ENCODE measurements at places on chromosomes 12 and 14.
A peak's percentile ranks its signal among the peaks of the same experiment; 100 is the strongest.

DNA sequence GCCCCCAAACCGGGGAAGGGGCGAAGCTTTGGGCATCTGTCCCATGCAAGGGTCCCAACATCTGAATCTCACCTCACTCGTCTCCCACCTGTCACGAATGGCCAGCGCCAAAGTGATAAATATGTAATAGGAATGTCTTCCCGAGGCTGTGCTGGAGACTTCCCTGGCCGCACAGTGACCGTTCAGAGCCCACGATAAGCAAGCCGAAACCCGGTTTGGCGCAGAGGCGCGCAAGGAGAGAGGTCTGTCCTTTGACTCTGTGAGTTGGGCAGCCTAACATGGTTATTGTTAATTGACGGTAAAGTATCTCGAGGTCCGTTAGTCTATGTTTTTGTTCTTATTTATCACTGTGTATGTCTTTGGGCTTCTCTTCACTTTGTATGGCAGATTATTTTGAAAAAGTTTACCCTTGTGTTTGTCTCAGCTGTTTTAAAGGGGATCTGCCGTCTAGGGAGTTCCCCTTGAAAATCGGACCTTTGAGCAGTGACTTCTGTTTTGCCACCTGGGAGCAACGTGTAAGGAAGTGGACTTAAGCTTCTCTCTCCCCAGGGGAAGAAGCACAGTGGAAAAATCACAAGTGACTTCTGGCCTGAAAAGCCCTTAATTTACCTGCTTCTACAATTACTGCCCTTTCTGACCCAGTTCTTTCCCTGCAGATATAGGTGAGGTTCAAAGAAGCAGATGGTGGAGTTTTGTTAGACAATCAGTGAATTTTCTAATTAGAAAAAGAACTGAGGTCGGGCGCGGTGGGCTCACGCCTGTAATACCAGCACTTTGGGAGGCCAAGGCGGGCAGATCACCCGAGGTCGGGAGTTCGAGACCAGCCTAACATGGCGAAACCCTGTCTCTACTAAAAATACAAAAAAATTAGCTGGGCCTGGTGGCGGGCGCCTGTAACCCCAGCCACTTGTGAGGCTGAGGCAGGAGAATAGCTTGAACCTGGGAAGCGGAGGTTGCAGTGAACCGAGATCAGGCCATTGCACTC, 1.1 kb upstream of the TM9SF1 start:
- DNase-seq: no peak

DNA sequence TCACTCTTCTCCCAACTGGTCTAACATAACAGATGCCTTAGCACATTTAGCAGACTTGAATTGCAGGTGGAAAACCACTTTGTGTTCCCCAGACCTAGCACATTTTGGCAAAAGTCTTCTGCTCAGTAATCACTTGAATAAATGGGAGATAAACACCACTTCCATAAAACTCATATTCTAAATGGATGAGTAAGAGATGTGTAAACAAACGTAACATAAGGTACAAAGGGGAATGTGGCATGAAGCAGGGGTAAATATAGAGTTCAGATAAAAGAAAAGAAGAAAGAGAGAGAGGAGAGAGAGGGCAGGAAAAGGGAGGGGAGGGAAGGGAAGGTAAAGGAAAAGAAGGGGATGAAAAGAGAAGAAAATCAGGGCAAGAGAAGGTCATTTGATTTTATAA, 17.0 kb upstream of the KERA start:
- DNase-seq: no peak

DNA sequence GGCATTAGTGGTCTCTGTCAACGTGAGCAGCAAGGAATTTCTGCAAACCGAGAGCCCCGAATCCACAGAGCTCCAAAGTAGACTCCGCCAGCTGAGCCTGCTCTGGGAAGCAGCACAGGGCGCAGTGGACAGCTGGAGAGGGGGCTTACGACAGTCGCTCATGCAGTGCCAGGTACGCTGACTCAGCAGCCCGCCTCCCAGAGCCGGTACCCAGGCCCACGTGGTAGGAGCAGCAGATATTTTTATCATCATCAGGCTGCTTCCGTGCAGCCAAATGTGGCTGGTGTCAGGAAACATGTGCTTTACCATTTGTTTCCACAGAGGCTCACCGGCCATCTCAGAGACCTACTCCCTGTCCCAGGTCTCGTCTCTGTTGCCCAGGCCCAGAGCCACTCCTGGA, 73.7 kb downstream of the ESR2 start:
- no peak for DNase-seq

DNA sequence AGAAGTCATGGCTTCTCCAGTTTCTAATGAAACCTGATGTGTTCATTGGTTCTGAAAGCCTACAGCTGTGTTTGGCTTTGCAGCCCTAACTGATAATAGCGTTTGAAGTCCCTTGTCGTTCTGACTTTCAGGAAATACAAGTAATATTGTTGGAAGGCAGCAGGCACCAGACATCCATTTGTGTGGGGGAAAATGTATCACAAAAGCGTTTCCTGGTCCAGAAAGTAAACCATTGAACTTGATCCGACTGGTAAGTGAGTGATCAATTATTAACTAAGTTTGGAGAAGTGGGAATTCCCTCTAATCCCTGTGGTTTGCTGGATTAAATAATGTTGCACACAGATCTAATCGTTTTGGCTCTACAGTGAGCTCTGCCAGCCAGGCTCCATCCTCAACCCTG, 77.3 kb upstream of the LTA4H start:
- no peak for DNase-seq

- no peak for DNase-seq
These were observed 1070.7 kb upstream of the NOVA1 start for GRCh38 chr14:27668531-27668930.

DNA sequence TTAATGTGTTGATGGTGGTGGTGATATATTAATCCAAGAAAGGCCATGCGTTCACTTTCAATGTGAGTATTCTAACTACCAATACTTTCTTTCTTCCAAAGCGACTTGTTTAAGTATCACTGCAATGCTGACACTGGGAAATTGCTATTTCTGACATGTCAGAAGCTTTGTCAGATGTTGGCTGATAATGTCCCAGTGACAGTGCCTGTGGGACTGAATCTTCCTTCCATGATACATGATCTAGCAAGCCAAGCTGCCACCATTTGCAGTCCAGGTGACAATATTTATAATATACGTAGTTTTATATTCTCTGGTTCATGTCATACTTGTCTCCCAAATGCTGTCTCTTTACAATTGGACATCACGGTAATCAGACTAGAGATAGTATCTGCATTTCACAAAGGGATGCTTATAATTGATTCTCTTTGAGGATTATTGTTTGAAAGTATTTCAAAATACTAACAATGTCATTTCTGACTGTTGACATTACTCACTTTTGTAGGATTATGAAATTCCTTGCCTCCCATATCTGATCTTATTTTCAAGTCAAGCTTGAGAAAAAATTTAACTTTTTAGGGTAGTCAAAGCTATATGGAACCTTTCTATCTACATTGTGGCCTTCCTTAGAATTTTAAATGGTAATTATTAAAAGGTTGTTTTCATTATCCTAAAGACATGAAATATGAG, 57.3 kb downstream of the KNTC1 start:
- DNase-seq: no peak

DNA sequence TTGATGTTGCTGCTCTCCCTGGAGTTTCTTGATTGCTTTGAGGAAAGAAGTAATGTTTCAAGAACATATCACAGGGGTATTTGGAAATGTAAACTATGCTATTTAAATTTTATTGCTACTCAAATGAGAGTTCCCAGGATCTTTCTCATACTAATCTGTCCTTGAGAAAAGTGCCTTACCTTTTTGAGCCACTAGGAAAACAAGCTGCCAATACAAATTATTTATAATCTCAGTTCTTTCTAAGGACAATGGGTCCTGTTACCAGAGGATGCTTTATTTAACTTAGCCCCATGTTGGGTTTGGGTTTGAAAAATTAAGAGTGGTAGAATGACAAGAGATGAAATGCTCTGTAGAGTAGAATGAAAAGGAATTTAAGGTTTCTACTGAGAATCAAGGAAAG, 258.2 kb upstream of the PRKD1 start:
- DNase-seq: no peak

DNA sequence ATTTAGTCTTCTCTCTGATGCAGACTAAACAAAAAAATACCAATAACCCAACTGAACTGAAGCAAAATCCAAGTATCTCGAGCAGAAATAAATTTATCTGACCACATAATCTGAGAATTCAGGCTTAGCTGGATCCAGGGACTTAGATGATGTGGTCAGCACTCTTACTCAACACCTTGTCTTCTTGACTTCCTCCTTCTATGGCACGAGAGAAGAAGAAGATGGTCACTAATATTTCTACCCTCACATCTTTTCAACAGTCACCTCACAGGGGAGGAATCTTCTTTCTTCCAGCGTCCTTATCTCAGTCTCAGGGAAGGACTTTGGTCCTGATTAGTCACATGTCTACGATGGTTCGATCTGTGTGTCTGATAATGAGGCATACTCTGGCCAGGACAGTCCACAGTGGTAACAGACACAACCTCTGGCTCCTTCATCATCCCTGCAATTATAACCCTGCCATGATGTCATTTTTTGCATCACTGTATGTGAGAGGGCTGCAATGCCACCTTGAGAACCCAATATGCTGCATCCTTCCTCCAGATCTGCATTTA, 15.8 kb downstream of the RGS6 start:
- DNase-seq: no peak

- no peak for DNase-seq
These were observed 484.6 kb downstream of the AACS start for GRCh38 chr12:125549836-125550235.

DNA sequence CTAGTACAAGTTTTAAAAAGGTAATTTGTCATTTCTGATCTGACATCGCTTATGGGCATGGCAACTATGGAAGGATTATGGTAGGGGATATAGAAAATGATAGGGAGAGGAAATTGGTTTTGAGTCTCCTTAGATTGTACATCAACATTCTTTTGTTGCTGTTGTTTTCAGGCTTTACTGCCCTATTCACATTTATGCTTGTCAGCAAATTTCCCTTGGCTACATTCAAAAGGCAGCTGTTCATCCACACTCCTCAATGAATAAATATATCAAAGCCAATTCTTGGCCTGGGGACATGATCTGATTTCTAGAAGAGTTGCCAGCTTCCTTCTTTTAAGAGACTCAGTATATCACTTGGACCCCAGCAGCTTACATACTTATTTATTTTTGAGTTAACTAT, 283.4 kb downstream of the CEP128 start:
- no peak for DNase-seq

GRCh38 chr14:88929656-88930436, 105.4 kb downstream of the TTC8 start:
- no peak for DNase-seq

DNA sequence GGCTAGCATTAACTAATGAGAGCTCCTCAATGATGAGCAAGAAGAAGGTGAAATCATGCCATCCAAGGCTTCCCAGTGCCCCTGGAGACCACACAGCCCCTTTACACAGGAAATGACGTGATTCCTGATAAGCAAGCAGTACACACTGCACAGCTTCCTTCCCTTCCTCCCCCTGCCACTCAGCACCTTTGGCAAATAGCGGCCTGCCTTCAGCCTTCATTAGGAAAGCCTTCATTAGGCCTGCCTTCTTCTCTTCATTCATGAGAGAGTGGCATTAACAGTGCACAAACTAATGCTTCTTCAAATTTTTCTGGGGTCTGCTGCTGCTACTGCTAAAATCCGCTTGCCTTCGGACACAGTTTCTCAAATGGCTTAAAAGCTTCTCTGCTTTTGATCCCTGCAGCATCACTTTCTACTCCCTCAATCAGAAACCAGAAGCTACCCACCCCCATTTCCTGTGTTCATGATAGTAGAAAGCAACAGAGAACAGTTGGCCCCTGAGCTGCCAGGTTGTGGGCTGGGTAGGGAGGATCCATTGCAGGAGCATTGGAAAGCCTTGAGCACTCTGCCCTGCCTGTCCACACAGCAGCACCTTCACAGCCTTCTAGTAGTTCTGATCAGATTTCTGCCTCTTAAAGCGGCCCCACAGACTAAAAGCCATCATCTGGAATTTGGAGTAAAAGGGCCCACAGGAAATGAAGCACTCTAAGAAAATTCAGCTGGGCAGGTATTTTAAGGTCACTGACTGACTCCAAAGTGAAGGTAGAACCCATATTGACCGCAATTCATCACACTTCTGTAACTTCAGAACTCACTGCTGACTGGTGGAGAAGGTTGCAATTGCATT, 103.8 kb upstream of the ETV6 start:
- DNase-seq: no peak

GRCh38 chr12:46005823-46006222, 15.4 kb upstream of the SCAF11 start:
- no peak for DNase-seq

GRCh38 chr12:29799591-29799990, 15.8 kb upstream of the TMTC1 start:
- no peak for DNase-seq

DNA sequence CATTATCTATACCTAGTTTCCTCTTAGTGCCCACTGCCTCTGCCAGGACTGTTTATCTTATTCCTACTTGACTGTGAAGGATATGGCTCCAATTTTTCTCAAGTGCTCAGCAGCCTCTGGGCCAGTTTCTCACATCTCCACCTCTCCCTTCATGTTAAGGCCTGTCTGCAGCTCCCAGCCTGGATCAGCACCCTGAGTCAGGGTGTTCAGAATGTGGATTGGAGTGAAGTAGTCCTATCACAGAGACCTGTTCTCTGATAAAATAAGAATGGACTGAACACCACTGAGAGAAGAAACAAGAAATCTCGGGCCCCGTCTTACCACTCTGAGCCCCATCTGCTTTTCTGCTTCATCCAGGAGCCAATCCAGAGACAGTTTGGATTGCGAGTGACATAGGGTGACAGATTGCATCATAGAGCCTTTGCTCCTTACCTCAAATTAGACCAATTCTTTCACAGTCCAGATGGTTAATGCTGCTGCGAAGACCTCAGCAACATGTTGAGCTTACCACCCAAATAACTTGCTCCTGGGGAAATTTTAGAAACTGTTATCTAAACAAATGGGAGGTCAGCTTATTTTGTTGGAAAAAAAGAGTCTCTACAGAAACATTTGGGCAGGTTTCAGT, 473.1 kb downstream of the PDZRN4 start:
- no peak for DNase-seq

- peak; percentile 51 for DNase-seq
These were observed at the start of gene PTPN21 for GRCh38 chr14:88554457-88555286. Gene PTPN21, minus strand, starts transcription at chr14:88555007. Its CDS starts 4,590 bp downstream, at chr14:88550417.

- no peak for DNase-seq
These were observed 2.8 kb downstream of the ARHGEF40 start for GRCh38 chr14:21072781-21073339.

DNA sequence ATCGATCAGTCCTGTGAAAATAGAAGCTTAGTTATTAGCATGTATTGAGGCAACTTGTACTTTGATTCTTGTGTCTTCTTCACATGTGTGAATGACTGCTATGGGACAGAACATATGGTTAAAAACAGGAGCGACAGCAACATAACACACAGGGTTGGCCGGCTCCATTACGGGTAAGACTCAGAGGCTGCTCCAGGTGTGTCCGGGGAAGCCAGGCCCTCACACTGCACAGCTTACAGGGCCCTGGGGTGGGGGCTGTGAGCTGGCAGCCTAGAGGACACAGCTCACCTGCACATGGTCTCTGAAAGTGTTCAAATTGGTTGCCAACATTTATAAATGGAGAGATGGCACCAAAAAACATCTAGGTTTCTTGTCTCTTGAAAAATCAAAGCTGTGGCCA, 31.1 kb downstream of the TCHP start:
- DNase-seq: no peak

Data from HFFc6 (cell line).